ENCODE measurements at places on chromosomes 16 and 17.

DNA sequence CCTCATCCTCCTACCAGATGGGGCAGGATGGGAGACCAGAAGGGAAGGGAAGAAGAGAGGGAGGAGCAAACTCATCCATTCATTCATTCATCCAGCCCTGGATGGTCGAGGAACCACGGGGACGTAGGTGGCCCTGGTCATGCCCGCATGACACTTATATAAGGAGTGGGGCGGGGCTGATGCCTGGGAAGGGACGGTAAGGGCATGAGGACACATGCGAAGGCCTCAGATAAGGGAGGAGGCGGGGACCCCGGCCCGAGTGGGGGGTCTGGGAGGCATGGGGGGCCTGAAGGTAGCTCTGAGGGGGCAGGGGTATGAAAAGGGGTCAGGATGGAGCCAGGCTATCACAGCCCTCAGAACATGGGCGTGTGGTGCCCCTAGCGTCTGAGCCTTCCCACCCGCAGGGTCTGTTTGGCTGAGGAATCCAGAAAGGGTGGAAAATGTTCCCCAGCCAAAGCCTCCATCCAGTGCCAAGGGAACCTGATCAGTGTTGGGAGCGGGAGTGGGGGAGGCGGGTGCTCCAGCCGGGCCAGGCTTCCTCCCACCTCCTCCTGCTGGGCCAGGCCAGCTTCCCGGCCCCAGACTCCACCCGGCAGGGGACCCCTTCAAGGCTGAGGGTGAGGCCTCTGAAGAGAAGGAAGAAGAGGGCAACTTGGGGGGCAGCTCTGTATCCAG is 17.6 kb upstream of the CD79B start:
- no peak for DNase-seq

DNA sequence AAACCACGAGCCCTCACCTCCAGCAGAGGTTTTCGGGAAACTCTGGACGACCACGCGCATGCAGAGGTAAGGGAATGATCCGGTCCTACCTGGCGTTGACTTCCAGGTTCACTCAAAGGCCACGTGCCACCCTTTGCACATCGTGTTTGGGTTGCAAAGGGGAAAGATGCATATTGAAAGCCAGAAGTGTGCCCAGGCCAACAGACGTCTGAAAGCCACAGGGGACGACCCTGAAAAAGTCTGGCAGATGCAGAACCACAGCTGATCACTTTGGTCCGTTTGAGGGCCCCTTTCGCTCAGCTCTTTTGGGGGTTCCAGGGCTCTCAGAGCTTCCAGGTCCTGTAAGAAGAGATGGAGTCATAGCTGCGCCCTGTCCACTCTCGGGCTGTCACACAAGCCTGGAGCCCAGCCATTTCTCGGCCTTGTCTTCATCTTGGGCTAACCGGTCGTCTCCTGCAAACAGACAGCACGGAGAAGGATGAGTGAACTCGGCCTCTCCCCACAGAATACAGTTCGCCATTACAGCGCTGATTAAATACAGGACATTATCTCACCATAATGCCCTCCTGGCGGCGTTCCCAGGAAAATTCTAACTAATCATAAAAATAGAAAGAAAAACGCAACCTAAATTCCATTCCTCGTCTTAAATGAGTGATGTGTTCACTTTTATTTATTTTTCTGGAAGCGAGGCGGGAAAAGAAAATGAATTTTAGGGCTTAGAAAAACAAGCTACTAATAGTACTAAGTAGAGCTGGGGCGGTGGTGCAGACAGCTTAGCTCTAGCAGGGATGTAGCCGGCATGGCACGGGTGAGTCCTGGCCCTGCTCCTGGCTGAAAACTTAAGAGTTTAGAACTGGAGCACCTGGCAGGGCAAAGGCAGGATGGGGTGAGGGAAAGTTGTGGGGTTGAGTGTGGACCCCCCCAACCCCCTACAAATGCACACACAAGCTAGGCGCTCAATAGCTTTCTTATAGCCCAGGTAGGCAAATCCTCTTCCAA is 45.5 kb upstream of the ZFHX3 start:
- peak; percentile 51 for DNase-seq

- no peak for DNase-seq
Measured at GRCh38 chr17:77345260-77345910, 204.6 kb downstream of the SEC14L1 start.

- DNase-seq, result peak; percentile 69
Measured at GRCh38 chr17:30093463-30094147, 23.0 kb upstream of the NSRP1 start.

DNA sequence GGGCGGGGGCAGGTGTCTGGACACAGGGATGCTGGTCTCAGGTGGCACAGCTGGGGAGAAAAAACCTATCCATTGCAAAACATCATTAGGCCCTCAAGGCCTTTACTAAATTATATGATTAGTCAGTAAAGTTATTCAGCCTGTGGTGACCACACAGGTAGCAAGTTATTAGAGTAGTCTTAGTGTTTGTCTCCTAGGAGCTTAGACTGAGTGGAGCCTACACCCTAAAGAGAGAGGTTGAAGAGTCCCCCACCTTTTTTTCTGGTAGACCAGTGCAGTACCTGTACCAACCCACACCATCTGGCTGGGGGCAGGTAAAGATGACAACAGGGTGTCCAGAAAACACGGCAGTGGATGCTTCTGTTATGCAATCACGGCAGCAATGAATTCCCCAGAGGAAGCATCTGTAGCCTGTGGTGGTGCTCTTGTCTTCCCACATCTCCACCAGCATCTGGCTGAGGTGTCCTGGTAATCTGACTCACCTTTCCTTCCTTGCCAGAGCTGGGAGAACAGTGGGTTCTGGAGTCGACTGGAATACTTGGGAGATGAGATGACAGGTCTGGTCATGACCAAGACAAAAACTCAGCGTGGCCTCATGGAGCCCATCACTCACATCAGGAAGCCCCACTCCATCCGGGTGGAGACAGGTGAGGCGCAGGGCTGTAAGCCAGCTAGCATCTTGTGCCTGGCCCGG is 11.0 kb downstream of the MYCBPAP start:
- no peak for DNase-seq

GRCh38 chr17:80832266-80832676 is 159.4 kb upstream of the CHMP6 start:
- DNase-seq, result peak; percentile 92

GRCh38 chr17:17837966-17838962 is 1.5 kb upstream of the SREBF1 start:
- DNase-seq, result peak; percentile 83

GRCh38 chr16:23497543-23497868 is 12.8 kb downstream of the GGA2 start:
- DNase-seq, result no peak

- no peak for DNase-seq
Measured at GRCh38 chr17:79246225-79247190, 171.9 kb downstream of the ENGASE start.

GRCh38 chr17:35244341-35245195 is 1.7 kb downstream of the SLFN5 start:
- peak; percentile 60 for DNase-seq

DNA sequence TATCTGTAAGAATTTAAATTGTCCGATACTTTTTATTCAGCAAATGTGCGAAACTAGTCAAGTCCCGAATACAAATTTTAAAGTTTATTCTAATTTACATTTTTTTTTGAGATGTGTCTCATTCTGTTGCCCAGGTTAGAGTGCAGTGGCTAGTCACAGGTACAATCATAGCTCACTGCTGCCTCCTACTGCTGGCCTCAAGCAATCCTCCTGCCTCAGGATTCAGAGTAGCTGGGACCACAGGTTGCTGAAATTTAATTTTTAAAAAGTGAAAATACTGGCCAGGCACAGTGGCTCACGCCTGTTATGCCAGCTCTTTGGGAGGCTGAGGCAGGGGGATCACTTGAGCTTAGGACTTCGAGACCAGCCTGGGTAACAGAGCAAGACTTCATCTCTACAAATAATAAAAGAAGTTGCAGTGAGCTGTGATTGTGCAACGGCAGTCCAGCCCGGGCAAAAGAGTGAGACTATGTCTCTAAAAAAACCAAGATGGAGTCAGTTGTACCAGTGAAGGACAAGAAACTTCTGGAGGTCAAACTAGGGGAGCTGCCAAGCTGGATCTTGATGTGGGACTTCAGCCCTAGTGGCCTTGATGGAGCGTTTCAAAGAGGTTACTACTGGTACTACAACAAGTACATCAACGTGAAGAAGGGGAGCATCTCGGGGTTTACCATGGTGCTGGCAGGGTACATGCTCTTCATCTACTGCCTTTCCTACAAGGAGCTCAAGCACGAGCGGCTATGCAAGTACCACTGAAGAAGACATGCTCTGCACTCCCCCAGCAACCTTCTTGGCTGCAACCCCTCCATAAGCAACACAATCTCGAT is 5.6 kb downstream of the POLG2 start:
- DNase-seq, result no peak

GRCh38 chr17:67578142-67578457 is 139.6 kb upstream of the NOL11 start:
- no peak for DNase-seq

All from hepatic stellate cell (primary cell).